ENCODE measurements at places on chromosomes 6 and 20. TPM values are rescaled to one million over a fixed set of nuclear protein-coding genes. Genes with fewer than 3 reads are reported as not detected.

DNA sequence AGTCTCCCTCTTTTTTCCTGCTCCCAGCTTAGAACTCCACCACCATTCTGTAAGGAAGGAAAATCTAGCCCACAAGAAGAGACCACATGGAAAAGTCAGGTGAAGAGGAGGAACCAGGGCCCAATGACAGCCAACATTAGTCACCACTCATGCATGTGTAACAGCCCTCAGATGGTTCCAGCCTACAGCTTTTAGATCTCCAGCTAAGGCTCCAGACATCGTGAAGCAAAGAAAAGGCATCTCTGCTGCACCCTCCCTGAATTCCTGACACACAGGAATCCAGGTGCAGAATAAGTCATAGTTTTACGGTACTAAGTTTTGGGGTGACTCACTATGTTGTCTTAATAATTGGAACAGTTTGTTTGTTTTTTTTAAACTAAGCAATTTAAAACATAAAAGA lies 25.5 kb downstream of the DCDC2 start:
- DNase-seq: no peak

- no peak for DNase-seq
These were observed 1.1 kb upstream of the MYB start for GRCh38 chr6:135179920-135180541.

GRCh38 chr20:58715801-58716475 lies 23.3 kb downstream of the NPEPL1 start:
- no peak for DNase-seq

DNA sequence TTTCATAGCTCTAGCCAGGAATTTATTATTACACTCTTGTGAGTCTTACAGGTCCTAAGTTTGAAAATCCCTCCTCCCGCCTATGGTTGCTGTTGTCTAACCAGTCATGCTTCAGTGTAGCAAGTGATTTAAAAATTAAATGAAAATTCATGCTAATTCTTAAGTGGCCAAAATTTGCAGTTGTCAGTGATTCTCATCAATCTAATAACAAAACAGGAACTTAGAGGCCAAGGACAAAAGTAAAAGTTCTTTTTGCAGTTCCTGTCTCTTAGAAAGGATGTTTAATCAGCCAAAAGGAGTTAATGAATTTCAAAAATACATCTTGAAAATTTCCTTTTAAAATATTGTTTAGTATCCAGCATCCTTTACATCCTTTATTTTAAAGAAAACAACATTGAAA lies 36.3 kb downstream of the VTA1 start:
- DNase-seq: no peak

GRCh38 chr6:158900663-158901312 lies 81.6 kb upstream of the EZR start:
- DNase-seq: no peak

DNA sequence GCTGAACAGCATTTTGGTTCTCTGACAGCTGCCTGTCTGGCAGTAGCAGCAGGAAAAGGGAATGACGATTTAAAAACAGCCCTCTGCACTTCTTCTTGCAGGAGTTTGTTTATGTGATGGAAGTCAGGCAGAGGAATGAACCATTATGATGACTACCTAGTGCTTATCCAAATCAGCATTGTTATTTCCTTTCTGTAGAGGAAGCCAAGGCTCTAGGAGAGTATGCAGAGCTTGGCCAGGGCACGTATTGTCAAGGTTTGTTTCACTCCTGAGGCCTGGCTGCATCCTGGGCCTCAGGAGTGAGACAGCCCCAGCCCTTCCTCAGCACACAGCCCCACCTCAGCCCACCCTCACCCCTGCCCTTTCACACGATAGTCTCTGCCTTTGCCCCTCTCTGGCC lies 68.5 kb downstream of the FAM229B start:
- no peak for DNase-seq

GRCh38 chr6:139758209-139758611 lies 383.8 kb upstream of the CITED2 start:
- DNase-seq: no peak

- no peak for DNase-seq
These were observed 259.3 kb downstream of the NRN1 start for GRCh38 chr6:5747379-5747778.

The RHAG gene
- polyA plus RNA-seq: not detected

DNA sequence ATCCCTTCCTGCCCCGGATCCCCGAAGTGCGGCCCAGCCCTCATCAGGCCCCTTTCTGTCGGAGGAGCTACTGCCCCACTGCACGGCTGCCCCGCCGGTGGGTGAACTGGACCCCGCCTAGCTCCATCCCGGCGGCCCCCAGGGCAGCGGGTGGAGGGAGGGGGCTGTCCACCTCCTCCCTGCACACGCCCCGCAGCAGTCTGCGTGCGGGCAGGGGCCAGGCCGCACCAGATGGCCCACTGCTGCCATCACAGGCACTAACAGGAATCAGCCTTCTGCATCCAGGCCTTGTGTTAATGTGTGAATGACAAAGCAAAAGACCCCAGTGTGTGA lies 54.9 kb upstream of the UNC93A start:
- DNase-seq: no peak

GRCh38 chr6:27836141-27836782 lies 75.9 kb downstream of the OR2B2 start:
- no peak for DNase-seq

DNA sequence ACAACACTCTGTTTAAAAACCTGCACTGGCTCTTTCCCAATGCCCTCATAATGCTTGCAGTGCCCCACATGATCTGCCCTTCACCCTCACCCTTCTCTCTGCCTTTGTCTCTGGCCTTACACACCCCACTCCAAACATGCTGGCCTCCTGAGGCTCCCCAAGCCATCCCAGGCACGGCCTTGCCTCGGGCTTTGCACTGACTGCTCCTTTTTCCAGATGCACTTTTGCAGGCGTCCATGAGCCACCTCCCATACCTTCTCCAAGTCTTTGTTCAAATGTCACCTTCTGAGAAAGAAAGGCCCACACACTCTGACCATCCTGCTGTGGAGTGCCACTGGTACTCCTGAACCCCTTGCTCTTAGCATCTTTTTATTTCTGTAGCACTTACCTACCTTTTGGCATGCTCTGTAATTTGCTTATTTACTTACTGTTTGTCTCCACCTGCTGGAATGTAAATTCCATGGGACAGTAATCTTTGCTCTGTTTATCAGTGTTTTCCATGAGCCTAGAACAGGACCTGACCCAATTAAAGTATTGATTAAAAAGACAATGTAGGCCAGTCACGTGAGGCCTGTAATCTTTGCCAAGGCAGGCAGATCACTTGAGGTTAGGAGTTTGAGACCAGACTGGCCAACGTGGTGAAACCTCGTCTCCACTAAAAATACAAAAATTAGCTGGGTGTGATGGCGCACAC lies 30.7 kb downstream of the GFRA4 start:
- no peak for DNase-seq

The CST3 gene
- 146 TPM for polyA plus RNA-seq
